ENCODE measurements at places on chromosomes 1 and 21.

DNA sequence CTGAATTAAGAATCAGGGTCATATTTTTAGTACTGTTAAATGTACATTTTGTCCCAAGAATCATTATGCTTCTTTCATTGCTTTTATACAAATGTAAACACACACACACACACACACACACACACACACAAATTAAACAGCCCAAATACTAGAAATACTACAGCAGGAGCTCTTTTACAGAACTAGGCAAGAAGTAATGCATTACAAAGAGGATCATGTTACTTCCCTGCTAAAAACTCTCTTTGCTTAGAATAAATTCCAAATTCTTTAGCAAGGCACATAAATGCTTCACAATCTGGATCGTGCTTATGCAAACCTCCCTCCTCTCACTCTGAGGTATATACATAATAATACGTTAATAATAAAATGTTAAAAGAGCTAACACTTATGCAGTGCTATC is 720.4 kb upstream of the ADGRL4 start:
- DNase-seq: no peak

GRCh38 chr1:8134546-8135235 is 108.6 kb upstream of the ERRFI1 start:
- no peak for DNase-seq

DNA sequence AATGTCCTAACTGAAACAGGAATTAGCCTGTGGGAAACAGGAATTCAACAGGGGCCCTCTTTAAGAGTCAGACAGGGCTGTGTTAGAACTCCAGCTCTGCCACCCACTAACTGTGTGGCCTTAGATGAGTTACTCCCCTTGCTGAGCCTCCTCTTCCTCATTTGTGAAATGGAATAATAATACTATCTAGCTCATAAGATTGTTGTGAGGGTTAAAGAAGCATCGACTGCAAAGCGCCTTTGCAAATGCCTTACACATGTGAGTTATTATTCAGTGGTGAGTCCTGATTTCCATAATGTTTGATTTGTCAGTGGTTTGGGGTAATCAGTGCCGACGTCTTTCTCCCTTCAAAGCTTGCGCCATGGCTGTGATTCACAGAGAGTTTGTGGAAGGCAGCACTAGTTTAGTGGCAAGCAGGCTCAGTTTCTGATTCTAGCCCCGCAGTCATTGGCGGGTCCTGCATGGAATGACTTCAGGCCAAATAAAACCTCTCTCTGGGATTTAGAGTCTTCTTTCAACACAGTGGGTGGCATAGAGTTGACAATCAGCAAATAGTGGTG is 388.5 kb downstream of the PLPP3 start:
- DNase-seq: no peak

GRCh38 chr1:168396508-168396907 is 115.8 kb downstream of the TBX19 start:
- DNase-seq: no peak

DNA sequence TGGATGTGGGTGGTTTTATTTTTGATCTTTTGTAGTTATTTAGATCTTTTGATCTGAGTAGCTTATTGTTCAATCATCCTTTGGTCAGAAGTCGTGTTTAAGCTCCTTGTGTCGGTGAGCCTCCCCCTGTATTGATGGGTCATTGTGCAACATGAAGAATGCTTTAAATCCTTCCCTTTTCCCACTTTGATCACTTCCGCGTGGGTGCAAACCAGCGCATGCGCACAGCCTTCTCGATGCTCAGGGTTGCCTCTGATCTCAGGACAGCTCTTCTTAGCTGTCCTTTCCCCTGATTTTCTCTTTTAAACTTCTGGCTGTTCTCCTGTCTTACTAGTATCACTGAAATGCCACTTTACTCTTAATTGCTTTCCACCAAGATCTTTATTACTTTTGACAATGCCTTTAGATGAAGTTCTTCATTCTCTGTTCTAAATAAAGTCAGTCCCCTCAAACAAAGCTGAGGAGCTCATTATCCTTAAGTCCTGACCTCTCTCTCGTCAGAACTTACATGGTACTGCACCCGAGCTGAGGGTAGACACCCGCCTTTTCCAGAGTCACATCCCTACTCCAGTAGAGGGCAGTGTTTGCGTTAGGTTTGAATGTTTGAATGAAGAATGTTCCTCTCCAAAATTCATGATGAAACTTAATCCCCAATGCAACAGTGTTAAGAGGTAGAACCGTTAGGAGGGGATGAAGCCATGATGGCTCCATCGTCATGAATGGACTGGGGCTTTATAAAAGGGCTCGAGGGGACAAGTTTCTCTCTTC is 547.9 kb upstream of the TMPRSS15 start:
- no peak for DNase-seq

DNA sequence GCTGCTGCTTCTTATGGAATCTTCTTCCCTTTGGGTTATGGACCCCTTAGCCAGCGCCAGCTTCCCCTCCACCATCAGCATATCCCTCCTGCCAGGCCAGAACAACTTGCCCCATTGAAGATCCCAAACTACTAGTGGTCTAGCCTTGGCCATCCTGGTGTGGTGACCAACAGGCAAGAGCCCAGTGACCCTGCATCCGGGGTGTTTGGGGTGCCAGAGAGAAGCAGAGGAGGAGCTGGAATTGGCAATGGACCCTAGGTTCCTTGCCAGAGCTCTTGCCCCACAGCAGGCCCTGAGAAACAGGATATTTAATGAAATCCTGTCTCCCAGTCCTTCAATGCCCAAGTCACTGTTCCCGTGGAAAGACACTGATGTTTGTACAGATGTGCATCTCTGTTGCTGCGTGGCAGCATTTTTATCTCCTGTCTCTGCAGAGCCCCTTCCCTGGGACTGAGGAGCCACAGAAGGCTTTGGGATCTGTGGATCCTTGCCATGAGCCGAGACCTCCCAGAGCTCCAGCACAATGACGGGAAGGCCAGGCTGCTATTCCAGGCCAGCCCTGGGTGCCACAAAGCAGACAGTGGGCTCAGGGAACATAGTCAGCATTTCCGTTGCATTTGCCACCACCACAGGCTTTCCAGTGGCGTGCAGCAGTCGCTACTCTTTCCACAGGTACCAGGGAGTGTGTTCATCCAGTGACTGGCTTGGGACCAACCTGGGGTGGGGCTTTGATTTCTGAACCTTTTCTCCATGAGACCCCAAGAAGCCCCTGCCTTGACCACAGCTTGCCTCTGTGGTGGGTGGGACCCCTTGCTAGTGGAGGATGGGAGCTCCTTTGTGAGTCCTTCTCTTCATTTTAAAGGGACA is 21.6 kb downstream of the NAV1 start:
- DNase-seq: no peak

DNA sequence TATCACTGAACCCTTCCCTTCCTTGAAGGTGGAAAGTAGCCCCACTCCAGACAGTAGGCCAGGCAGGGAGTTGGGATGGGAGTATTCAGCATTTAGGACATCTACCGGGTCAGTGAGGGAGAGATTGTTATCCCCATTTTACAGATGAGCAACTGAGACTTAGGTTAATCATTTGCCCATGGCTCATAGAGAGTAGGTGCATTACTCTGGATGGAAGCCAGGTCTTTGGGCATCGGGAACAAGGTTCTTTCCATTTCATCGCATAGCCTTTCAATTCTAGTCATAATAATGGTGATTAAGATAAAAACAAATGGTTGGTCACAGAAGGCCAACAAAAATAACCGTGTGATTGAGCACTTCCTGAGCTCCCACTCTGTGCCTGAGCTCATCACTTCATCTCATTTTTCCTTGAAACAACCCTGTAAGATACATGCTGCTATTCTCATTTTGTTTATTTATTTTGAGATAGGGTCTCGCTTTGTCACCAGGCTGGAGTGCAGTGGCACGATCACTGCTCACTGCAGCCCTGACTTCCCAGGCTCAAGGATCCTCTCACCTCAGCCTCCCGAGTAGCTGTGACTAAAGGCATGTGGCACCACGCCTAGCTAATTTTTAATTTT is 64.8 kb downstream of the NAV1 start:
- DNase-seq: no peak

DNA sequence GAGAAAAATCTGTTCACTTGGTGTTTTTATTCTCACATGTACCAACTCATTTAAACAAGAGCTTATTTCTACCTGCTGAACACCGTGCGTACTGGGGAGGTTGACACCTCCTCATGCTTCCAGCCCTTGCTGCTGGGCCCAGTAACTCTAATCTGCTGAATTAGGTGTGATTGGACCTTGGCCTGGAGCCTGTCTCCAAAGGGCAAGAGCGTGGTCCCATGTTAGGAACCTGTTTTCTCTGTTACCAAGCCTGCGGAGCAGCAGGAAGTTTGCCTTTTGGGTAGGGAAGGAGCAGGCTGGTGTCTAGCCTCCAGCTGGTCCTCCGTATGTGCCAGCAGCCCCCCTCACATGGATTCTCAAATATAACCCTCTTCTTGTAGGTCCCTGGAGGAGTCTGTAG is 10.9 kb upstream of the SLC27A3 start:
- DNase-seq: no peak

DNA sequence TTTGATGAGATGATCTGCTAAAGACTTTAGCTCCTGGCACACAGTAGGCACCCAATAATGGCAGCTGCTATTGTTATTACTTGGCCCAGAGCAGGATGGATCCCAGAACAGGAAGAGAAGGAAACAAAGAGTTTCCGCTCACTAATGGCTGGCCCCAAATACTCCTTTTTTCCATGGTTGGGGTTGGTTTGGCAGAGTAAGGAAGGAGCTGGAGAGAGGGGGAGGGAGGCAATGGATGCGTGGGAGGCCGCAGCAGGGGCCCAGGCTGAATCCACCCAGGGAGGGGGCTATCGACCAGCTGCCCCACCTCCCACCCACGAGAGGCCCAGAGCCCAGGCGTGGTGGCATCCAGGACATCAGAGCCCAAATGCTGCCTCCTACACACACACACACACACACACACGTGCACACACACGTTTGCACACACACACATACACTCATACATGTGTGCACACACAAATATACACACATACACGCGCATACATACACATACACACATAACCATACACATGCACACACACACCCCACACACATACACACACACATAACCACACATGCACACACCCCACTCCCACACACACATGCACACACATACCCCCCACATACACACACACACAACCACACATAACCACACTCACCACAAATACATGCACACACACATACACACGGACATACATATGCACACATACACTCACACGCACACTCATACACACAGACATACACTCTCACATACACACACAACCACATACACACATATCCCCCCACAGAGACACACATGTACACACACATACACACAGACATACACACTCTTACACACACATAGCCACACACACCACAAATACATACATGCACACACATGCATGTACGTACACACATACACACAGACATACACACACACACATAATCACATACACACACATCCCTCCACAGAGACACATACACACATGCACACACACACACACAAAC is 25.2 kb downstream of the C1QB start:
- no peak for DNase-seq

GRCh38 chr21:33940164-33940880 is 24.7 kb upstream of the ATP5PO start:
- DNase-seq: no peak

- no peak for DNase-seq
These were observed 30.8 kb downstream of the PLPP3 start for GRCh38 chr1:56548571-56548970.

GRCh38 chr1:27760426-27760825 is 12.6 kb upstream of the STX12 start:
- no peak for DNase-seq

- no peak for DNase-seq
These were observed 116.9 kb upstream of the RAB4A start for GRCh38 chr1:229153955-229154548.

DNA sequence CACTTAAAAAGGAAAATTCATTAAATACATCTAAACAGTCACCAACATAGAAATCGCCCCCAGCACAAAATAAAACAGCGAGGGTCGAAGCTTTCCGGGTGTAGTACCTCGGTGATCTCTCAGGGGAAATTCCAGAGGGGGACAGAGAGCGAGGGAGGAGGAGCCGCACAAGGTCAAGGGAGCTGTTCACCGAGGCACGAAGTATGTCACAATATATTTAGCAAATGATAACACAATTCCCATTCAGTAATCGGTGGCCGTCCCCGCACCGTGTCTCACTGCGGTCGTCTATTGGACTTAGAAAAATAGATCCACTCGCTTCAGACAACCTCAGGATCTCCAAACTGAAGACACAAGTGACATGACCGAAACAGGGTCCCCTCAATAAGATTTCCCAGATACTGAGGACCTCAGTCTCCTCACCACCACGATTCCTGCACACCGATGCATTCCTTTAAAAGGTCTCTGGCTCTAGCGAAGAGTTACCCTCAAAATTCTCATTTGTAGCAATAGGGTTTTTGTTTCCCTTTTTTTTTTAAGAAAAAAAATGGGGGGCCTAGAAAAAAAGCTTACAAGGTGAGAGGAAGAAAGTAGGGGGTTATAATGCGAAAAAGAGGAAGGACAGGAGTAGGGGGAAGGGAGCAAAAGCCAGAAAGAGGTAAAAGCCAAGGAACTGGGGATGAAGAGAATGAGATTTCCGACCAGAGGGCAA is 1.1 kb downstream of the LPGAT1 start:
- no peak for DNase-seq

- no peak for DNase-seq
These were observed 495.7 kb upstream of the TMPRSS15 start for GRCh38 chr21:18899261-18899660.

DNA sequence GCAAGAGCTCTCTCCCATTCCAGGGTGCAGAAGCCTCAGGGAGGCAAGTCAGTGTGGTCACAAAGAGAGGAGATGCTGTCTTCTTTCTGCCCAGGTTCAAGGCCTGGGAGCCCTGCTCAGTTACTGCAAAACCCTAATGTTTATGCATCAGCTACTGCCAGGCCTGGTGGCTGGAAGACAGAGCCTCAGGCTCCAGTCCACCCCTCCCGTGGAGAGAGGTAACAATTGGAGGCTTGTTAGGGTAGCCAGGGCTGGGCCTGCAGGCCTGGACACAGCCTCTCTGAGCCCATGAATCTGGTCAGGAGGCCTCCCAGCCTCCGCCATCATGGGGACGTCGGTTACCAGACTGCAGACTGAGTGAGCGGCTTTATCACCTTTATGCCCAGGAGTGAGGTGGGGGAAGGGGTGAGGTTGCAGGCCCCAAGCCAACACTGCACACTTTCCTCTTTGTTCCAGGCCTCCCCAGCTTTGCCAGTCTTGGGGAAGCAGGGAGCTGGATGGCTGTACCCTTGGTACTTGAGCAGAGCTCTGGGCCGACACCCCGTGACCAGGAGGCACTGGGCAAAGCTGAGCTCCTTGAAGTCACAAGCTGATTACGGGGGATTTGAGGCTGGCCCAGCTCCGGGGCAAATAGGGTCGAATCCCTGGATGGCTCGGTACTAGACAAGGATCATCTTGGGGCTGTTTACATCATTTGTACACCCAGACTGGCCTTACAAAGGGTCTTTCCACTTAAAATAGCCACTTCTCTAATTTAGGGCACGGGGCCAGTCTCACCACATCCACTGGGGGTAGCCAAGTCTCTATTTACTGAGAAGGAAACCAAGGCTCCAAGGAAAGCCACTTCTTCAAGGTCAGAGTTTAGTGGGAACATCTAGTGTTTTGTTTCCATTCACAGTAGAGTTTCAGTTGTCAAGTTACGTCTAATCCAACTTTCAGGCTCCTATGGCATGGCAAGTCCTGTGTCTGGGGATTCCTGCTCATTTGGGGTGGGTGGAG is 5.2 kb downstream of the SLC2A1 start:
- DNase-seq: no peak

Data from NCI-H2029 treated with DMSO at 0.1 percent for 48 hours (cell line).